T-helper 17 cell (primary cell): ENCODE measurements at places on chromosomes 5 and 9.

DNA sequence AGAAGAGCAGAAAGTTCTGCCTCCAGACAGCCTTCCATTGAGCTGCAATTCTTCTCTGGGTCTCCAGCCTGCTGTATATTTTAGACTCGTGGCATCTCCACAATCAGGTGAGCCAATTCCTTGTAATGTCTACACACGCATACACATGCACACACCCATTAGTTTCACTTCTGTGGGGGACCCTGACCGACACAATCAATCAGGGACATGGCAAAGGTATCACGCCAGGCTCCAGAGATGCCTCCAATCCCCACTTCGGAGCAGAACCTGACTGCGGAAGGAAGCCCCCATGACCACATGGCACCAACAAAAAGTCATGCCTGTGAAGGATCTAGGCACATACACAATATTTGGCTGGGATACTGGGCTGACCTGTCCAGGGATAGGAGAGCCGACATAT, 21.4 kb downstream of the SEMA4D start:
- DNase-seq = no peak

DNA sequence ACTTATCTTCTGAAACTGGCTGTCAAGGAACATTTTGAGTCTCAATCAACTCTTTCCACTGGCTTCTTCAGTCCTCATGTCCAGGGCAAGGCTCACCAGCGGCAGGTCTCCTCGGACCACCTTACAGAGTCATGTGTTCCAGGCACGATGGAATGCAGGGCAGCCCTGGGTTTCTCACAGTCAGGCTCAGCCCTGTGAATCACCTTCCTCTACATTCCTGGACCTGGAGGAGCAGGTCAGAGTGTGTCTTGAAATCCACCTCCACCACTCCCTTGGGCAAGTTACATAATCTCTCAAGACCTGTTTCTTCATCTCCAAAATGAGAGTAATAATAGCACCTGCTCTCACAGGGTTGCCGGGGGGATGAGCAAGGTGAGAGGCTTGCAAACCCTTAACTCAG, 16.0 kb downstream of the ENC1 start:
- no peak for DNase-seq

- DNase-seq = no peak
Observed at GRCh38 chr9:86854898-86855523, 92.3 kb downstream of the GAS1 start.

GRCh38 chr9:4489919-4490704, at the start of gene SLC1A1:
SLC1A1 (plus strand) TSS chr9:4490468; CDS start chr9:4490680, 212 bp downstream.
- DNase-seq = peak; percentile 14

DNA sequence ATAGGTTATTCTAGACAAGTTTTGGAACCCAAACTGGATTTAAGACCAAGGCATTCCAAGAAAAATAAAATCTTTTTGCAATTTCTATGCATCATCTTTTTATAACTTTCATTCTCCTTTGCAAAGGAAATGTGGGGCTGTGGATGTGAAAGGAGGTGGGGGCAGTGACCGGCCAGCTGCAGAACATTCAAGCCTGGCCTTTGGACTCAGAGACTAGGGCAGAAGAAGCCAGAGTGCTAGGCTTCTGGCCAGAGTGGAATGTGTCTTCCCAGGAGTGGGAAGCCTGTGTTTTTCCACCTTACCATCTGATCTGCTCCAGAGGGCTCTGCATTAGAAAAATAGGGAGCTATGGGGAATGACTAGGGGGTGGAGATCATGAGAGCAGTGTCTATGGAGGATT, 148.5 kb downstream of the C9orf152 start:
- DNase-seq = no peak

- DNase-seq = no peak
Observed at GRCh38 chr9:20111173-20111843, 322.5 kb upstream of the SLC24A2 start.

- DNase-seq = no peak
Observed at GRCh38 chr5:39801306-39801705, 376.5 kb upstream of the DAB2 start.

DNA sequence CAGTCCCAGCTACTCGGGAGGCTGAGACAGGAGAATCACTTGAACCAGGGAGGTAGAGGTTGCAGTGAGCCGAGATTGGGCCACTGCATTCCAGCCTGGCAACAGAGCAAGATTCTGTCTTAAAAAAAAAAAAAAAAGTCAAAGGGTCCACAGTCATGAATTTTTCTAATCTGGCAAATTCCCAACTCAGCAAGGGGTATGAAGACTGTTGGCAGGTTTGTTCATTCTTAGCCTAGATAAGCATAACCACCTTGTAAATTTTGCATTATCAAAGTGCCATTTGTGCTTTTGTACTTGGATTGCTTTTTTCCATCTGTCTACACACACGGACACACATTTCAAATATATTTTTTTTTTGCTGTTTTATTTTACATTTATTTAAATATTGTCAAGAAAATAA, 299.8 kb upstream of the NUDT12 start:
- DNase-seq = no peak

DNA sequence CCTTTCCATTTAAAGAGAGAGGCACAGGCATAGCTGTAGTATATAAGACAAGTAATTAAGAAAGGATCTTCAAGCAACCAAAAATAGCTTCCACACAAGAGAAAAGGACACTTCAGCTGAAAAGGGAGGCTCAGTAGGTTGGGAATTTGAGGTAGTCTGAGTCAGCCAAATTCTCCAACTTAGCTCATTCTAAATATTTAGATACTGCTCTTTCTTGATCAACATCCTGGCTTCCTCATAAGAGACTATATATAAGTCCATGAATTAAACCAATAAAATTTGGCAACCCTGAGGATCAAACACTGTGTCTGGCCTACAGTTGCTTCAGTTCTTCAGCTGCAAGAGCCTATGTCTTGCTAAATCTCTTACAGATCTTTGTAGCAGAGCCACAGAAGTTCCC, 17.8 kb downstream of the HINT1 start:
- DNase-seq = no peak

DNA sequence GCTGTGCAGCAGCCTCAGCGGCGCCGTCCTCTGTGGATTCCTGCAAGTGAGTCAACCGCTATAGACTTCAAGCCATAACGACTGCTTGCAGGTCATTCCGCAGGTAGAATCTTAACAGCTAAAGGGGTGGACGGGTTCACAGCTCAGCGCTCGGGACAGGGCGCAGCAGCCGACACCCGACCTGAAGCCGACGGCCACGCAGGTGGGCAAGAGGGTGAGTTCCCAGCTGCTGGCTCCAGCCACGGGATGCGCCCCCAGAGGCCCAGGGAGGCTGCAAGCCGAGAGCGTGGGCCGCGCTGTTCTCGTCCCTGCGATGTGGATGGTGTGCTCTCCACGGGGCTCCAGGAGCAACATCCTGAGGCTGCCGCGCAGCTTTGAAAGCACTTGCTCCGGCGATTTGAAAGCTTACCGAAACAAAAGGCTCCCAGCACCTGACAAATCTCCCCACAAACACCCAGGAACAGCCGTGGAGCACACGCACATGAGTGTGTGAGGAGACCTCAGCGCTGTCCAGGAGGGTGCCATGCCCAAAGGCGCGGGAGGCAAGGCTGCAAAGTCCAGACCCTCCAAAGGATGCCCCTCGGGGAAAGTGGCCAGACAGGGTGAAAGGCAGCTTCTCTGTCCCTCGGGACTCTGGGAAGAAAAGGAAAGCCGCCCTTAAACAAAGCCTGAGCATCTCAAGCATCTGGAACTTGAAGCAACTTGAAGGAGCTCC, 48.7 kb downstream of the EXD3 start:
- DNase-seq = no peak
